ENCODE measurements at places on chromosomes 7 and 10. TPM values are rescaled to one million over a fixed set of nuclear protein-coding genes. Genes with fewer than 3 reads are reported as not detected.

Gene PTN
- not detected for total RNA-seq

Gene HABP2
- not detected for total RNA-seq

Gene FOXI2
- not detected for total RNA-seq

Gene EGR2
- total RNA-seq, result 0.33 TPM

Gene PLEKHA8
- 20.7 TPM for total RNA-seq

Gene OR6B1
- total RNA-seq, result not detected

Gene HECW1
- not detected for total RNA-seq

Gene BLNK
- not detected for total RNA-seq

Gene VAX1
- not detected for total RNA-seq

Gene GDF10
- not detected for total RNA-seq

Gene CALHM3
- not detected for total RNA-seq

Gene HOXA2
- total RNA-seq, result 1.1 TPM

Gene ACSM6
- total RNA-seq, result not detected

Gene CFAP43
- total RNA-seq, result not detected

Gene MKI67
- 37.2 TPM for total RNA-seq

Gene CARD11
- 3.5 TPM for total RNA-seq

Gene CALHM1
- not detected for total RNA-seq

Gene NCF1
- not detected for total RNA-seq

Gene LEP
- total RNA-seq, result not detected

Gene ACTL6B
- not detected for total RNA-seq

Gene COL17A1
- total RNA-seq, result 2.3 TPM

Gene SAP25
- total RNA-seq, result not detected

Gene ASAH2
- total RNA-seq, result 0.86 TPM

Gene CLCN1
- not detected for total RNA-seq

Gene SLC26A4
- 4.9 TPM for total RNA-seq

Gene ZP3
- total RNA-seq, result 4.2 TPM

Gene EVX1
- total RNA-seq, result not detected

Gene NPC1L1
- not detected for total RNA-seq

Gene SPDYE1
- total RNA-seq, result not detected

Gene CCAR1
- total RNA-seq, result 53.2 TPM

Gene VENTX
- total RNA-seq, result not detected

Gene PSAP
- total RNA-seq, result 651 TPM

Gene CNTNAP2
- total RNA-seq, result not detected

Gene ACBD7
- 0.65 TPM for total RNA-seq

Gene DNMBP
- 80.8 TPM for total RNA-seq

Measured in vein endothelial cell (primary cell).